ENCODE measurements at places on chromosomes 11 and 22. TPM values are rescaled to one million over a fixed set of nuclear protein-coding genes. Genes with fewer than 3 reads are reported as not detected.

Gene CHRM1
- 4.7 TPM for total RNA-seq

Gene SPTBN2
- total RNA-seq, result 8.1 TPM

Gene CCDC87
- total RNA-seq, result 0.26 TPM

Gene ARRB1
- total RNA-seq, result 188 TPM

Gene PGR
- 3.0 TPM for total RNA-seq

Gene UCP2
- total RNA-seq, result 56.3 TPM

Gene OR52N4
- total RNA-seq, result 0.93 TPM

Gene KRTAP5-4
- not detected for total RNA-seq

GRCh38 chr11:15148169-15148568 is 33.4 kb downstream of the INSC start:
- no peak for DNase-seq

DNA sequence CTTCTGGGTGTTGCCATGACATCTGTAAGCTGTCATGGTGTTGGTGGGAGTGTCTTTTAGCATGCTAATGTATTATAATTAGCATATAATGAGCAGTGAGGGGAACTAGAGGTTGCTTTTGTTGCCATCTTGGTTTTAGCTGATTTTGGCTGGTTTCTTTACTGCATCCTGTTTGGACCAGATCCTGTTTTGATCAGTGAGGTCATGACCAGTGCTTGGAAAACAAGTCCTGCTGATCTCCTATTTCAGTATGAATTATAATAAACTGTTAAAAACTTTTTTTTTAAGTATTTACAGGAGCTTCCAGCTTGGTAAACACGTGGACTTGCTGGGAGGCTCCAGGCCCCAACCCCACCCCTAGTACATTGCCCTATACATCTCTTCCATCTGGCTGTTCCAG is 30.5 kb upstream of the P4HA3 start:
- no peak for DNase-seq

DNA sequence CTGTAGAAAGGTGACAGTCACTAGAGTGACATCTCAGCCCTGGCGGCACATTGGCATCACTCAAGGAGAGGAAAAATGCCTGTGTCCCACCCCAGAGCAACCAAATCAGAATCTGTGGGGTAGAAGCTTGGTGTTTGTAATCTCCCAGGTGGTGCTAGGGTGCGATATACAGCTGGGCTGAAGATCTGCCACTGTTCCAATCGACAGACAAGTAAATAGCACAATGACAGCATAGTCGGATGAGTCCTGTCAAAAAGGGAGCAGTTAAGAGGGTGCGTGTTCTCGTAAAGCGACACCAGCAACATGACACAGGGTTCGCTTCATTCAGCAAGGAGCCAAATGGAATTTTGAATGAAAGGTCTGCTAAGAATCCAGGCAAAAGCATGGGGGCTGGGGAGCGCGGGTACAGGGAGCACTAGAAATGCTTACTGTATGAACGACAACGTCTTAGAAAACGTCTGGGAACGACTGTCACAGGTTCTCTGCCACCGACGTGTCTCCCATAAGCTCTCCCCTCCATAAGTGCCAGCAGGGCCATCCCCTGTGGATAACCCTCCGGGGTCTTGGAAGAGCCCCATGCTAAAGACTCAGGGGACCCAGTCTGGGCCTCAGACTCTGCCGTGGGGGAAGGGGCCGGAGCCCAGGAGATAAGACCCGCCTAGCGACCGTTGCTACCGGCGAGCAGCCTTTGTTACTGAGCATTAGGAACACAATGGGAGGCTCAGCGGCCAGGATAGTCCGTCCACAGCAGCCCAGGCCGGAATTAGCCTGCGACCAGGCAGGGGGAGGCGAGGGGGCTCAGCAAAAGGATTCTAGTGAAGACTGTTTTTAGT is 20.8 kb downstream of the ADA2 start:
- DNase-seq, result no peak

DNA sequence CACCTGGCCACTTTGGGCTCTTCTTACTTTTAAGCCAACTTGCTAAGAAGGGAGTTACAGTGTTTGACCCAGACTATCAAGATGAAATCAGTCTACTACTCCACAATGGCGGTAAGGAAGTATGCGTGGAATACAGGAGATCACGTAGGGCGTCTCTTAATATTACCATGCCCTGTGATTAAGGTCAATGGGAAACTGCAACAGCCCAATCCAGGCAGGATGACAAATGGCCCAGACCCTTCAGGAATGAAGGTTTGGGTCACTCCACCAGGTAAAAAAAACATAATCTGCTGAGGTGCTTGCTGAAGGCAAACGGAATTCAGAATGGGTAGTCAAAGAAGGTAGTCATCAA is 1.0 kb upstream of the YPEL4 start:
- DNase-seq, result no peak

GRCh38 chr11:76579056-76579751 is 91.3 kb downstream of the LRRC32 start:
- DNase-seq, result no peak

DNA sequence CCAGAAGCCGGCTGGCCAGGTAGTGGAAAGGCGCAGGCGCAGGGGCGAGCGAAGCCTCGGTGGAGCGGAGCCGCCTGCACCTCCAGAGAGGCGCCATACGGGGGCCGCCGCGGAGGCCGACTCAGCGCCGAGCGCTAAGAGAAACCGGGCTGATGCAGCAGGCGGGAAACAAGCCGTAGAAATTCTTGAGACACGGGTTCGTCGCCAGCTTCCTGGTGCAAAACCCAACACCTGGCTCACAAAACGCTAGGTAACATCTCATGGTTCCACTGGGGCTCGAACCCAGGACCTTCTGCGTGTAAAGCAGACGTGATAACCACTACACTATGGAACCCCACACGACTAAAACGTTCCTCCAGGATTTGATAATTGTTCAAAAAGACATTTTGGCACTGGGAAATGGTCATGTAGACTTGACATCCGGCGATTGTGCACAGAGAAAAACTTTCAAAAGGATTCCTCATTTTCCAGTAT is 39.1 kb downstream of the OR4D9 start:
- peak; percentile 90 for DNase-seq

GRCh38 chr11:6326985-6327384 is 6.7 kb upstream of the CAVIN3 start:
- DNase-seq, result no peak

Data from upper lobe of right lung (tissue), 1 donor.